ENCODE measurements at places on chromosomes 2 and 18.

GRCh38 chr18:55420665-55421307, 167.2 kb downstream of the TCF4 start:
- no peak for DNase-seq

DNA sequence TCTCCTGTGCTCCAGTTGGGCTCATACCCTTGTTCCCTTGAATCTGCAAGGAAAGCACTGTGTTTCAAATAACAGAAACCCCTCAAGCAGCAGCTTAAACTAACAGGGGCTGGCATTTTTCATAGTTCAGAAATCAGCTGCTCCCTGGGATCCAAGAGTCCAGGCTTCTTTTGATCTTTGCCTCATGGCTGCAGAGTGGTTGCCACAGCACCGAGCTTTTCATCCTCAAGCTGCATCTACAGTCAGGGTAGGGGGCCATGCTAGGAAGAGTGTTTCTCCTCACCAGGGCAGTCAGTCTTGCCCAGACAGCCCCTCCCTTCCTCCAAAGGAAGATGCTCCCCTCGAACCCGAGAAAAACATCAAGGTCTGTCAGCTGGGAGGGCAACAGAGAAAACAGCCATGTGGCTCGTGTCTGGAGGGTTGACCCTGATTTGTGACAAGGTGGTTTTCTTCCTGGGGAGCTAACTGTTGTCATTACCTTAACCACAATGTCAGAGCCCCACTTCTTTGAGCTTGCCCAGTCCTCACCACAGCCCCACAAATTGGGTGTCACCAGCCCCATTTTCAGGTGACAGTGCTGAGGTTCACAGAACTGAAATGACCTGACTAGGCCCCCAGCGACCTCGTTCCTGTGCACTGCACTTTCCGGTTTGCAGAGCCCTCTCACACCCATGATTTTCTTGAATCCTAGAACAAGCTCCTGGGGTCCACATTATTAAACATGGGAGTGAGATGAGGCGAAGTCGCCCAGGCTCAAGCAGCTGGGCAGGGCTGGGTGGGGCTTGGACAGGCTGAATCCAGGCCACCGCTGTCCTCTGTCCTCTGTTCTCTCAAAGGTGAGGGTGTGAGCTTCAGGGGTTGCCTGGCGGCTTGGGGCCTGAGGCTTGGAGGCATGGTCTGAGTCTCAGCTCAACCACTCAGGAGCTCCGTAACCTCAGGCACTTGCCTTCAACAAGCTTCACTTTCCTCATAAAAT, 21.9 kb downstream of the ATOH8 start:
- DNase-seq: no peak

DNA sequence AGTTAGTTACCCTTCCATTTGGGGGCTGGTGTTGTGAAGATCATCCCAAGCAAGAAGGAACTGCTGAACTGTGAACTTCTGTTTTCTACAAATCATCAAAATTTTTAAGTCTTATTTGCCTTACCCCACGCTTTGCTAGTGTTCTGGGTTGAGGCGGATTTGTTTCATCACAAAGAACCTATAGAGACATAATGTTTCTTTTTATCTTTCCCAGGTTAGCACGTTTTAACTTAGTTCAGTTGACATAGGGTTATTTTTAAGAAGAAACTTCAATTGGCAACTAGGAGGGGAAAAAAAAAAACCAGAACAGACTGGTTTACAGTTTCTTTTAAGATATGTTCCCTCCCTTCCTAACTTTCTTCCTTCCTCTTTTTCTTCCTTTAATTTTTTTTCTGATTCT, 31.1 kb upstream of the CERS6 start:
- no peak for DNase-seq

- DNase-seq: no peak
These were observed 113.3 kb downstream of the GALNT1 start for GRCh38 chr18:35694808-35695207.

- no peak for DNase-seq
These were observed 72.1 kb downstream of the WDSUB1 start for GRCh38 chr2:159214325-159214865.

DNA sequence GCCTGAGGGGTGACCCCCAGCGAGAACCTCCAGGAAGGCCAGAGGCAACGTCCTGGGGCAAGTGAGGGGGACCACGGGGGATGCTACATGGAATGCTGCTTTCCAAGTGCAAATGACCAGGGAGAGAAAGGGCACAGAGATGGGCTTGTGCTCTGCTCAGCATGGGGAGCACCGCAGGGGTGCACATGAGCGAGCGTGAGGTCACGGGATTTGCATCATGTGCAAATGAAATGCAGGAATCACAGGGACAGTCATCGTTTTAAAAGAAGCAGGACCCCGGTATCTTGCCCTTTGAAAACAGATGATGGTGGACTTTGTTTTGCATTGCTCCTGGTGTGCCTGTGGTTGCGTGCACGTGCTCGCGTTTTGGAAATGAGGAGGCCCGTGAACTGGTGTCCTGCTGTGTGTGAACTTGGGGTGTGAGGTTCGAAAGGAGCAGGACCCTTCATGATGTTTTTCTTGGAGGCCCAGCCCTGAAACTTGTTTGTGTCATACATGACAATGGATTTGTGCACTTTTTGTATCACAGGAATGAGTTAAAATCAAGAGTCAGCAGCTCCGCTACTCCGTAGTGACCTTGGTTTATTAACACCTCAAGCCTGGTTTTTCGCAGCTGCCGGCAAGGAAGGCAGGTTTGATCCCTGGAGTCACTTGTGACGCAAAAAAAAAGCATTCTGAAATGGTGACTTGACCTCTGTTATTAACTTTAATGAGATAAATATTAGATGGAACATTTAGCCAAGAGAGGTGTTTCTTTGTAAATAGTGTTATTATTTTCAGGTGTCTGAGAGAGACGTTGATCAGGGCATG, 234.5 kb downstream of the LDLRAD4 start:
- DNase-seq: no peak

GRCh38 chr2:33262097-33262496, 214.4 kb upstream of the RASGRP3 start:
- DNase-seq: no peak

GRCh38 chr2:102030855-102031527, 39.2 kb downstream of the IL1R2 start:
- DNase-seq: no peak

DNA sequence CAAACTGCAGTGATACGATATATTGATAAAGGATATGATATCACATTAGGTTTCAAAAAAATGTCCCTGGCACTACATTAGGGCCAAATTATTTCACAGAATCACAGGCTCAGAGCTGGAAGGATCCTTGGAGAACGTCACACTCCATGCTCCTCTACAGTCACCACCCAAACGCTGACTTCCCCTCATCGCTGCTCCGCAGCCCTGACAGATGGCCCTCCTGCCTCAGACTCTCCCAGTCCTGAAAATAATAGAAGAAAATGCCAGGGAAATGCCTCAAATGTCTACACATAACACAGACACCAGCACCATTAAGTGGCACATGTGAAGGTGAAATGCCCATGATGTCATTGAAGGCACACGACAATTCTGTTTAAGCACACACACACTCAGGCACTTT, 72.0 kb downstream of the ZNF521 start:
- no peak for DNase-seq

DNA sequence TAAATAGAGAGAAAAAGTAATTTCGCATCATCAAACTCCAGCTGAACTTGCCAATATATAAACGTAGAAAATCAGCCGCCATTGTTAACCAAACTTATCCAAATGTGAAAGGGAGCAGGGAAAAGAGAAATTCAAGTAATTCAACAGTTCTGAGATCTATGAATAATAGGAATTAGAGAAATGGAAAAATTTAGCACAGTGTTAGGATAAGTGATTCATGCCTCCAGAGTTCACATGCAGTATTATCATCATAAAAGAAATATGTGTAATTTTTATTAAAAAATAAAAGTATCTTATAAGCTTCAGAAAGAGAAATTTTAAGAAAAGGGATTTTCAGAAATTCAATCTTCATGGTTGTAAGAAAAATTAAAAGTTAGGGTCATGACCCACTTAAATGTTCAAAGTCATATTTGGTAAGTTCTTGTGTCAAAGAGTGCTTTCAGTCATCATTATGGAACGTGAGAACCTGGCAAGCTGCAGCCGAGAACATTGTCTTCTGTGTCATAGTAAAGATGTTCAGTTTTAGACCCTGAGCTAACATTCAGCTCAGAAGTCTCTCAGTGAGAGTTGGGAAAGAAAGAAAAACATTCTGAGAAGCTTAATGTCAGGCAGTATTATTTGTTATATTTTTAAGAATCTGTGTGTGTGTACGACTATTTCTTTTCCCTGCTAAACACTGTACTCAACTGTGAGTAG, 414.3 kb upstream of the RGPD4 start:
- DNase-seq: no peak

DNA sequence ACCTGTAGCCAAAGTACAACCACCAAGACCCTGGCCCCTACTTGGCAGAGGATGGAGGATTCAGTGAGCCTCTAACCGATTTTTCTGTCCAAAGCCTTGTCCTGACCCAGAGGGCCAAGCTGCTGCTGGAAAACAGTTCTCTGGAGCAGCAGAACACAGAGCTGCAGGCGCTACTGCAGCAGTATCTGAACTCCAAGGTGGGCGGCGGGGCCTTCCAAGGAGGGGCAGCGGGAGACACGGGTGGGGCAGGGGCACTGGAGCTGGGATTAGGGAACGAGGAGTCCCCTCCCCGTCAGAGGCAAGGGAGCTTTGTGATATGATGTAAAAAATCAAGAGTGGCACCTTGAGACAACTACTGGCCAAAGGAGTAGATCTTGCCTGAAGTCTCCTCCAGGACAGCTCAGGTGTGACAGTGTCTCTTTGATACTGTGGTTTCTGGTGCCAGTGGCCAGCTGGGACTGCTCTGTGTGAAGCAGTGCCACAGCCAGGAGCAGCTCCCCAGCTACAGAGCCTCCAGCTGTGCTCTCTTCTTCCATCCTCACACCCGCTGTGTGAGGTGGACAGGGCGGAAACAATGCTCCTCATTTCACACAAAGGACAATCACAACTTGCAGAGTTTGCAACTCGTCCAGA, 22.8 kb downstream of the OTOF start:
- no peak for DNase-seq

- no peak for DNase-seq
These were observed 5.2 kb downstream of the IL37 start for GRCh38 chr2:112916145-112916571.
